BJ (cell line): ENCODE measurements at places on chromosomes 3 and 15. TPM values are rescaled to one million over a fixed set of nuclear protein-coding genes. Genes with fewer than 3 reads are reported as not detected.

Gene LIPH
- polyA plus RNA-seq: 0.17 and 0.20 TPM in 2 replicates

Gene ADAMTS9
- 0.16 and 0.26 TPM in 2 replicates for polyA plus RNA-seq

Gene SLC38A3
- polyA plus RNA-seq: 0.17 and 0.22 TPM in 2 replicates

Gene LAMB2
- 967 and 1,544 TPM in 2 replicates for polyA plus RNA-seq

Gene STIMATE
- polyA plus RNA-seq: 11.6 and 13.5 TPM in 2 replicates

Gene MNS1
- 0.32 and 0.58 TPM in 2 replicates for polyA plus RNA-seq

Gene KNG1
- polyA plus RNA-seq: not detected in 2 replicates

DNA sequence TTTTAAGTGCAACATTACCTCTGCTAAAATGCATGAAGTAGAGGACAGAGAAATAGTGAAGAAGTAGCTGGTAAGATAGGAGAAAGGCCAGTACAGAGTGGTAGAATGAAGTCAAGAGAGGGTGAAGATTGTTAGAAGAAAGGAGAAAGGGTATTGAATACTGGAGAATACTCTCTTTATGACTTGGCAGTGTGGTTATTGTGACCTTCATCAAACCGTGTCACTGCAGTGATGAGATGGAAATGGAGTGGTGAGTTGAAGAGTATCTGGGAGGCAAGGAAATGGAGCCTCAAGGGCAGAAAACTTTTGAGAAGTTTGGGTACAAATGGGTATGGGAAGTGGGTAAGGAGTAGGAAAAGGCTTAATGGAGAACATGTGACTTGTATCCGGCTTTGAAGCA is 24.7 kb downstream of the MINDY2 start:
- no peak for DNase-seq

DNA sequence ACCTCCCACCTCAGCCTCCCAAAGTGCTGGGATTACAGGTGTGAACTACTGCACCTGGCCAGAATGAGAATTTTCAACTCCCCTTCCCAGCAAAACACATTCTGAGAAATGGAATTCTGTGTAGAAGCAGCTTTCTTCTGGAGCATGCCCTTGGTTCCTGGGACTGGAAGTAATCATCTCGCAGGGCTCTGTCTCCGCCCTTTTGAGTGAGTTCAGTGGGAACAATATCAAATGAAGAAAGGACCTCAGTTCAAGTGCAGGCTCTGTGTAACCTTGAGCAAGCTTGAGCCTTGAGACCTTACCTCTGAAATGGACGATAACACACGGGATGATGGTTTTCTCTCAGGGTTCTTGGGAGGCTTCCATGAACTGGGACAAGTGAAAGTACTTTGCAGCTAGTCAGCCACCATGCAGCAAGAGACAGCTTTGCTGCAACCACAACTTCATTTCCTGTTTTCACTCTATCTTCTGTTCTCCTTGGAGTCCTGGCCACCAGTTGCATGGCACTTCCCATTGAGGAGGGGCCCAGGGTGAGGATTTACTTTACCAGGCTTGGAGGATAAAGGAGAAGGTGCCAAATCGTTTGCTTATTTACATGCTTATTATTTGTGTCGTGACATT is 35.7 kb upstream of the IGF1R start:
- no peak for DNase-seq

GRCh38 chr3:107506458-107506857 is 16.3 kb upstream of the BBX start:
- no peak for DNase-seq

- no peak for DNase-seq
Measured at GRCh38 chr3:176939022-176939817, 258.1 kb downstream of the TBL1XR1 start.

DNA sequence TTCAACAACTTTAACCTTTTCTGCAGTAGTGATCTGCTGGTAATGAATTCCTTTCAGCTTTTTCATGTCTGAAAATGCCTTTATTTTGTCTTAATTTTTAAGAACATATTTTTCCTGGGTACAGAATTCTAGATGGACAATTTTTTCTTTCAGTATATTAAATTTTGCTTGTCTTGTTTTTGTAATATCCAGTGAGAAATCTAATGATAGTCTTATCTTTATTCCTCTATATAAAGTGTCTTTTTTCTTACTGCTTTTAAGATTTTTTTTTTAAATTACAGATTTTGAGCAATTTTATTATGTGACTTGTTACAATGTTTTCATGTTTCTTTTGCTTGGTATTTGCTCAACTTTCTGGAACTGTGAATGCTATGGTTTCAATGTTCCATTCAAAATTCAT is 38.1 kb downstream of the TCF12 start:
- no peak for DNase-seq

GRCh38 chr3:108293858-108294257 is 2.5 kb upstream of the HHLA2 start:
- DNase-seq: no peak

- no peak for DNase-seq
Measured at GRCh38 chr3:157130467-157131251, 29.3 kb downstream of the CCNL1 start.

DNA sequence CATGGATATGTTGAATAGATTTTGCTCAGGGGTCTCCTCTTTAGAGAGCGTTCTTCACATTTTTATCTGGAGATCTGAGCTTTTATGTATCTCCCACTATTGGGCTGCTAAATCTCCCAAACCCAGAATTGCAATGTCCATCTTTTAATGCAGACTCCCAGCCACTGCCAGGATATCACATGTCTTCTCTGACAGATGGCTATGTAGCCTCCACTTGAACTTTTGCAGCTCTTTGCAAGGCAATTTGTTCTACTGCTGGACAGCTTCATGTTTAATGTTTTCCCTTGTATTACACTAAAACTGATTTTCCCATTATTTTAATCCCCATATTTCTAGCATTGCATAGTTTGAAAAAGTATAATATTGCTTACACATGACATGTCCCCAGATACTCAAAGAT is 177.2 kb downstream of the LPP start:
- no peak for DNase-seq

DNA sequence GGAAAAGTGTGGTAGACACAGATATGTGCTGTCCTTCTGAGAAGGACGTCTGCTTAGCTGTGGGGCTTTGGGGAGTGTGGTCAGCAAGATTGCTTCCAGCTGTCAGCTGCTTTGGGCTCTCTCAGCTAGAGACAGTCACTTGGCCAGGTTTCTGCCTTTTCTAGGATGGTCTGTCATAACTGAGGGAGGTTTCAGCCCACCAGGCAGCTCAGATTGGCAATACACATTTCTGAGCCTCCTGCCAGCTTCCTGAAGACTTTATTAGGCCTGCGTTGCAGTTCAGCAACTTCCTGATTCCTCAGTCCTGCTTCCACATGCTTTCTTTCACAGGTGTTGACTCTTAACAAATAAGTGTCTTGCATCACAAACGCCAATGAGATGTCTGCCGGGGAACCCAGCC is 286.5 kb downstream of the SQOR start:
- no peak for DNase-seq

DNA sequence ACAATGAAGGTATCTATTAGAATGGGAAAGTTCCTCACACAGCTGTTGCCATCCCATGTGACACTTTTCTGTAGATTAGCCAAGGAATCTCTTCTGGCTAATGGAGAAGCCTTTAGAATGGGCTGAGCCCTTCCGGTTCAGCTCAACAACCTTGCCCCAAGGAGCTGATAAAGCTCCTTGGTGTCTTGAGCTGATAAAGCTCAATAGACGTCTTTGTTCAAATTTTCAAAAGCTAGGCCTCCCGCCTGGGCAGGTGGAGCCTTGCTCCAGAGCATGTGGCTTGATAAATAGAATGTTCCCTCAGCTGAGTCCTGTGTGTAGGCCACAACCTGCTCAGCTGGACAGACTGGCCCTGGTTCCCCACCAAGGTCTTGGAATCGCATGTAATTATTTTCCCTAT is 7.2 kb upstream of the BNIP2 start:
- DNase-seq: no peak

GRCh38 chr3:8320711-8321458 is 180.7 kb upstream of the LMCD1 start:
- DNase-seq: no peak

DNA sequence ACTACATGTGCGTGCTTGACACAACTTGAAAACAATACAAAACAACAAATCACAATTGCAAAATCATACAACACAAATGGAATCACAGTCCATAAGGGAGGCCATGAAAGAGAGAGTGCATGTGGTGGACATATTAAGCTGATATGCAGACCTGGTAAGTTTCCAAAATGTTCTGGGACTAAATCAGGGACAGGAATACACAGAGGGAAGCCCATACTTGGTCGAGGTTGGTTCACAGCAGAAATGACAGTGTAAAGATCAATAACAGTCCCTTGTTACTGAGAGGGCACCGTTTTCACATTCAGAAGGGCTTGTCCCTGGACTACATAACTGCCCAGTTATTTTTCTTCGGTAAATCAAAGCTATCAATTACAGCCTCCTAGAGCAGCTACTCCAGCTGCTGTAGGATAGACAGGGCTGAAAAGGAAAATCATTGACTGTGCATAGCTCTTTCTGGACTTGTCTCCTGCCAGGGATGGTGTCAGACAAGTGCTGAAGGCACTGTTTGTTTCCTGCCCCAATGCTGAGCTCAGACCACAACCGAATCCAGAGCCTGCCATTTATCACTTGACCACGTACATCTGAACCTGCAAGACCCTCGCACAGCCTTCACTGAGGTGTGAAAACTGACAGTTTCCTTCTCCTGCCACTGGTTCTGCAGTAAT is 79.5 kb upstream of the KCNMB2 start:
- no peak for DNase-seq

- DNase-seq: no peak
Measured at GRCh38 chr3:16907243-16907642, 22.5 kb downstream of the PLCL2 start.

DNA sequence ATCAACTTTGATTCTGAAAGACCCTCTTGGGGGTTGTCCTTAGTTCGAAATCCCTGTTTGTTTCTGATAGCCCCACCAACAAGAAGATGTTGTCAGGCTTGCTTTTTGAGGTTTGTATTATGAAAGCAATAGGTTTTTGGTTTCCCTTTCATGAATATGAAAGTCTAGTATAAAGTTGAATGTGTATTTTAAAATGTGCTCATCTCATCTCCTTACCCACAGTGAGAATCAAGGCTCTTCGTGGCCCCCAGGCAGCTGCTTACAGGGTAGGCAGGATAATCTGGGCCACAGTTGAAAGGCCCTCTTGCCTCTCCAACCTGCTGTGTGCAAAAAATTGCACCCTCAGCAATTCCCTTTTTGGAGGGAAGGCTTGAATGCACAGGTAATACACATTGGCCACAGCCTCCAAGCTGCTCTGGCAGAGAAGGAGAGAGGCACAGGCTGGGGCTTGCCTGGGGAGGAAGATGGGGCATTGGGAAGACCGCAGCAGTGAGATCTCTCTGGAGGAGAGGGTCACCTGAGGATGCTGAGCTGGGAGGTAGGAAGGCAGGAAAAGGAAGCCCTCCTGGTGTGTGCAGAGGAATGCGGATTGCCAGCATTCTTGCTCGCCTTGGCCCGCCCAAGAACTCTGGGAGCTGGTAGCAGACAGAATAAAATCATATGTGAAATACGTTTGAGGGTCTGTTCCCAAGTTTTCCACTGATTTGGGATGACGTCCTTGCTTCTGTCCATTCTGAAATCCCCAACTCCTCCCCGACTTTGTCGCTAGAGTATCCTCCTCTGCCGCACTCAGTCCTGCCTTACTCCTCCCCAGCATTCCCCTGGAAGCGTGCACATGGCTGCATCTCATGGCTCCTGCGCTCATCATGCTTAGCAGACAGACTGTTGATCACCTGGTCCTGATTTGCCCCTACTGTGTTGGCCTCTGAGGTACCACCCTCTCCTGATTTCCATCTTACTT is 196.4 kb downstream of the RPLP1 start:
- no peak for DNase-seq

GRCh38 chr3:140206196-140207040 is 271.4 kb downstream of the CLSTN2 start:
- DNase-seq: no peak

GRCh38 chr3:177676947-177677587 is 479.8 kb upstream of the TBL1XR1 start:
- no peak for DNase-seq

DNA sequence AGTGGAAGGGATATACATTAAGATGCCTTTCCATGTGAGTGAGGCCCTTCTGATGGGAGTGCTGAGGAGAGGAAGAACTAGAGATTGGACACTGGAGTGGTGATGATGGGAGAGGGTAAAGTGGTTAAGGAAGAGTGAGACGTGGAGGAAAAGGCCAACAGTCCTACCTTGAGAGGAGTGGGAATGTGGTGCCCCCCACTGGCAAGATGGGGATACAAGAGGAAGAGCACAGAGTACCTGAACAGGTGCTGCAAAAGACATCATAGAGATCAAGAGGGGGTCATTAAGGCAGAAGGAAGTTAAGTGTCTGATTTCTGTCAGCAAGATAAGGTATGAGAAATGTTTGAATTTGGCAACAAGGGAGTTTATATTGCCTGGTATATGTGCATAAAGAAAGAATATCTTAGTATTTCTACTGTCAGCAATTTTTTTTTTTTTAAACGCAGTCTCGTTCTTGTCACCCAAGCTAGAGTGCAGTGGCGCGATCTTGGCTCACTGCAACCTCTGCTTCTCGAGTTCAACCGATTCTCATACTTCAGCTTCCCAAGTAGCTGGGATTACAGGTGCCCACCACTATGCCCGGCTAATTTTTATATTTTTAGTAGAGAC is 34.0 kb downstream of the ARIH2 start:
- no peak for DNase-seq

DNA sequence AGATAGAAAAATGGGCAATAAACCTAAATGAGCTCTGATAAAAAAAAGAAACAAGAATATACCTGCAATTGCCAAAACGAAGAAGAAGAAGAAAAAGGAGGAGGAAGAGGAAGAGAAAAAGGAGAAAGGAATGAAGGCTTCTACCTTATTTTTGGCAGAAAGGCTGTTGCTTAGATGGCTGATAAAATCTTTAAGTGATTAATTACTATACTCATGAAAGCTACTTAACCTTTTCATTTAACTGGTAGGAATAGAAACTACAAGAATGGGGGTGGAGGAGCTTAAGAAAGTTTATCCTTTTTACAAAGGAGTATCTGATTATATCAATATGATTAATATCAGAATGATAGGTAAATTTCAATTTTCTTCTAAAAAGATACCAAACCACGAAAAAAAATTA is 75.2 kb downstream of the CLASP2 start:
- no peak for DNase-seq

DNA sequence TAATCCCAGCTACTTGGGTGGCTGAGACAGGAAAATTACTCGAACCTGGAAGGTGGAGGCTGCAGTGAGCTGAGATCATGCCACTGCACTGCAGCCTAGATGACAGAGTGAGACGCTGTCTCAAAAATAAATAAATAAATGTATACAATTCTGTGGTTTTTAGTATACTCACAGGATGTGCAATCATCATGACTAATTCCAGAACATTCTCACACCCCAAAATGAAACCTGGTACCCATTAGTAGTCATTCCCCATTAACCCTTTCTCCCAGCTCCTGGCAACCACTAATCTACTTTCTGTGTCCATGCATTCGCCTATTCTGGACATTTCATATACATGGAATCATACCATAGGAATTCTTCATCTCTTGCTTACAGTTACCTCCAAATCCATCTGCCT is 44.5 kb downstream of the LRRFIP2 start:
- DNase-seq: no peak
